ENCODE measurements at places on chromosomes 5 and 9.
A peak's percentile ranks its signal among the peaks of the same experiment; 100 is the strongest.

GRCh38 chr5:86864051-86864450 lies 246.3 kb downstream of the COX7C start:
- DNase-seq = no peak

DNA sequence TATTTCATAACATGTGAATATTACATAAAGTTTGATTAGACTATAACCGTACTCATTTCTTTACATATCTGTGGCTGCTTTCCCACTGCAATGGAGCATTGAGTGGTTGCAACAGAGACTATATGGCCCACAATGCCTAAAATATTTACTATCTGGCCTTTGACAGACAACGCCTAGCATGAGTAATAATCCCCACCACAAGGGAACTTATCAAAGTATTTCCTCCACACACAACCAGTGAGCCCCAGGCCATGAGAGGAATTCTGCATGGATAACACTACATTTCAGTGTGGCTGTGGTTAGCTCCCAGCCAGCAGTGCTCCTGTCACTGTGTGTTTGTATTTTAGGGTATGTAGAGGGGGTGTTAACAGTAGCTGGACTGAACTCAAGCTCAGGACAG lies 54.8 kb downstream of the FAM81B start:
- no peak for DNase-seq

DNA sequence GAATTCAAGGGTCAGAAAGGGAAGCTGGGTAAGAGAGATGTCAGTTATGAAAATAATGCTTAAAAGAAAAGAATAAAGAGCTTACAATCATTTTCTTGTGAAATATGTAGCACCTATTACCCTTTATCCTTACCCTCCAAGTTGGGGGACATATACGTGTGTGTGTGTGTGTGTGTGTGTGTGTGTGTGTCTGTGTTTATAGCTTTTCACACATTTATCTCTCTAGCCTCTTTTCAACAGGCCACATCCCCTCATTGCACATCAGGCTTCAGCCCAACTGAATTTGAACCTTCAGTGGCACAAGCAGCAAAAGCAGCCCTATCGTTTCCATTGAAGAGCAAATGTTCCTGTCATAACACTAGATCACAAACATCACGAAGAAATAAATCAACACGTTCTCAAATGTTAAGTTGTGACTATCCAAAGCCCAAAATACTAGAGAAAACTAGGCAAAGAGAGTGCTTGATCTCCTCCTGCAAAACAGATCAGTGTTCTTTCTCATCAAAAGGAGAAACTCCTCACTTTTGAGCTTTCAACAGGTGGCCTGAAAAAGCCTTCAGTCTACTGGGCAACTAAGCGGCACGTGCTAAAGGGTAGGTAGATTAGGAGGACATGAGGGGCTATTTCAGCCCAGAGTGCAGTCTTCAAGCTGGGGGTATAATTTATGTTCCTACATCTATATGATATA lies 416.4 kb downstream of the EFNA5 start:
- no peak for DNase-seq

- no peak for DNase-seq
Observed at GRCh38 chr5:90233476-90233875, 176.1 kb downstream of the CETN3 start.

DNA sequence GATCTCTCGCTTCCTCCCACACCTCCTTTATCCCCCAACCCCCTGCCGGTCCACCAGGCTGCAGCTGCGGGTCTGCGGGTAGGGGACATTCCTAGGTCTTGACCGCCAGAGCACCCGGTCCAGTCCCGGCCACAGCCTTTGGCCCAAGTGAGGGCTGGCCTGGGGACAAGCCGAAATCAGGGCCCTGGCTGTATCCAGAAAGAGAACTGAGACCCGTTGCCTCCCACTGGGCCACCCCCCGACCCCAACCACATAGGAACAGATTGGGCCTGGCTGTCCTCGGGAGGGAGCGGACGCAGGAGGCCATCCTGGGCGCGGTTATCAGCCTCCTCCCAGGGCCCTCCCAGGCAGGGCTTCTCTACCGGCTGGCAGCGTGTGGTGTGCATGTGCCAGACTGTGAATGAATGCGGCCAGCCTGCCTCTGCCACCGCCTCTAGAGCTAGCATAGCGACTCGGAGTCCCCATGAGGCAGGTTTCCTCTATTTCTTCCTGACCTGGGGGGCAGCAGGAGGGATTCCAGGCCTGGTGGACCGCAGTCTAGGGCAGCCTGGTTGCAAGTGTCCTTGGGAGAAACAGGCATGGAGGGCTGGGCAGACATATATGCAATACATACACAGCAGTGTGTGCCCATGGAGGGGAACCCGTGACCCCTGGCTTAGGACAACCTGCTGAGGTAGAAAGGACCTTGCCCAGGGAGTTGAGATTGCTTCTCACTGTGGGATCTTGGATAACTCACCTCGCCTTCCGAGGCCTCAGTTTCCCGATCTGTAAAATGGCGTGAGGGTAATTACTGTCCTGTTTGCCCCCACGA lies 1.2 kb downstream of the N4BP3 start:
- no peak for DNase-seq

DNA sequence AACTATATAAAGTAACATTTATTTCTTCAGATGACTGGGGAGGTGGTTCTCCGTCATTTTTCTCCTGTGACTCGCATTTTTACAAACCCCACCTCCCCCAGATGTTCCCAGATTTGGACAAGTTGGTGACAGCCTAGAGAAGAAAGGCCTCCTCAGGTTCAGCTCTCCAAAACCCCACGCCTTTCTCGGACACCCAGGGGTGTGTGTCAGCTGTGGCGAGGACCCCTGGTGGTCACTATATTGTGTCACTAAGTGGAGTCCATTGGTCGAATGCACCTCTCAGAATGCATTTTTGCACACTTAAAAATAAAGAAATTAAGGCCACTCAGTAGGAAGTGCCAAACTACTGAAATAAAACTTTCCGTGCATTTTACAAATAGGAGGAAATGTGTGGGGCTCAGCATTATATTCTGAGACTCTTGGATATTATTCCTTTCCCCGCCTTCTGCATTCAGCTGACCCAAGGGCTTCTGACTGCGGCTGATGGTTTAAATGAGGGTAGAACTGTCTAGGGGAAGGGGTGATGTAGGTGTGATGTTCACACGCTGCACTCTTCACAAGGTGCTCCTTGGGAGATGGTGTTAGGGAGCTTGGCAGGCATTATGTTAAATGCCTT lies 47.6 kb downstream of the ACO1 start:
- peak; percentile 71 for DNase-seq

DNA sequence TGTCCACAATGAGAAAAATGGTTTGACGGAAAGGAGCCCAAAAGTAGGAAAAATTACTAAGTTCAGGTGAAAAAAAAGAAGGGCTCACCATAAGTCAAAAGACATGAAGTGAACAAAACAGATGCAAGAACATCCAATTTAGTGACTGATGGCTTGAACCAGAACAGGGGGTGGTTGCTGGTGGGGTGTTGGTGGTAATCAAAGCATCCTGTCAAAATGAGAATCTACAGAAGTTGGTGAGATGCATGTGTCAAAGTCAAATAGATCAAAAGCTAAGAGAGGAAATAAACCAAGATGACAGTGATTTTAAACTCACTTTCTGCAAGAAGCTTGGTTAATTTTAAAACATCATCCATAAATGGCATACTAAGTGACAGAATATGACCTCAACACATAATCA lies 117.4 kb downstream of the MLLT3 start:
- no peak for DNase-seq

GRCh38 chr9:80242022-80242421 lies 670.3 kb downstream of the TLE4 start:
- DNase-seq = no peak

GRCh38 chr9:20623021-20623747 lies 885 bp upstream of the MLLT3 start:
- peak; percentile 70 for DNase-seq

DNA sequence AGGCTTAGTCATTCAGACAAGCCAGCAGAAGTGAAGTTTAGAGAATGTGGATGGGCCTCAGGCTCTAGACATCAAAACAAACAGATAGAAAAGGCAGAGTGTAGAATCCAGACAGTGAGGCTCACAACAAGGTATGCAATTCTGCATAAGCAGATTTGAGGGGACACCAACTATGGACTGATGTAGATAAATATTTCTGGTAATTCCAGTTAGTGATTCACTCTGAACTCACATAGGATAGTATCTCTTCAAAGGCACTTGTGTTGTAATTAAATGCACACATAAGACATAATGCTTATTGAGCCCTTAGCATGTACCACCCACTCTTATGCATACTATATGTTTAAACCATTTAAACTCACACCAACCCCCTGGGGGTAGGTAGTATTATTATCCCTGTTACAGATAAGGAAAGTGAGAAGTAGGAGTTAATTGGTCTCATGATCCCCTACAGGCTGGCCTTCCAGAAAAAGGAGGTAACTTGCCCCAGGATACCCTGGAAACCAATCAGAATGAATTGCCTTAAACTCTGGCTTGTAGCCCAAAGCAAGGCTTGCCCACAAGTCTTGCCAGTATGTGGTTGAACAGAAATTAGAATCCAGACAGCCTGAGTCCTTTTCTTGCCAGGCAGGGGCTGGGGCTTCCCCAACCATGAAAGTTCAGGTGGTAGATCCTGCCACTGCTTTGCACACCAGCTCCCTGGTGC lies 39.5 kb upstream of the HSPB3 start:
- DNase-seq = no peak

DNA sequence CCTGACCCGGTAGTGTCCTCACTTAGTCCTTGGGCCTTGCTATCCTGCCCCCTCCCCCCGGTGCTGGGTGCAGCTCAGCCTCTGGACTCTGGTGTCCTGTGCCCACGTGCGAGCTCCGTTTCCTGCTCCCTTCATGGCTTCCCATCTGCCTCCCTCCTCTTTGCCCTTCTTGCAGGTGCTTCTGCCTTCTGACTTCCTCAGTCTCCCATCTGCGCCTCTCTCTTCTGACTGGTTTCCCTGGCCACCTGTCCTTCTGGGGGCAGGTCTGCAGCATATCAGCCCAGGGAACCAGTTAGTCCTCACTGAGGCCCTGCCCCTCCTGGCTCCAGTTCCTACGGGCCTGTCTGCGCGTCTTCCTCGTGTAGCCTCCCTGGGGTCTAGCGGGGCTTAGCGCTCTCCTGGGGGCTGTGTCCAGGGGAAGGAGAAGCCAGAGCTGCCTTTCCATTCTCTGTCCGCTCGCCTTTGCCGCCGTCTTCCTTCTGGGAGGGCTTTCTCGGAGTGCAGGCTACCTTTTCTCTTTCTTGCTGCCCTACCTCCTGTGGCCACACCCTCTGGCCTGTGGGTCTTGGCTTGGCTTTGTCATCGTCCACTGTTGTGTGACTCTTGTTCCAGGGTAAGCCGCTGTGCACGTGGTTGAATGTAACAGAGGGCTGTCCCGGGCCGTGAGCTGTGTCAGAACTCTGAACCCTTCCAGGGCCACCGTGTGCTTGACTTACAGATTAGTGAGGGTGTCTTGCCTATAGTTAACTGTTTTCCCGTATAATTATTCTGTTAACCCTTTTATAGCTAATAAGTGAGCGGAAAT lies 51.8 kb downstream of the EHMT1 start:
- peak; percentile 60 for DNase-seq

DNA sequence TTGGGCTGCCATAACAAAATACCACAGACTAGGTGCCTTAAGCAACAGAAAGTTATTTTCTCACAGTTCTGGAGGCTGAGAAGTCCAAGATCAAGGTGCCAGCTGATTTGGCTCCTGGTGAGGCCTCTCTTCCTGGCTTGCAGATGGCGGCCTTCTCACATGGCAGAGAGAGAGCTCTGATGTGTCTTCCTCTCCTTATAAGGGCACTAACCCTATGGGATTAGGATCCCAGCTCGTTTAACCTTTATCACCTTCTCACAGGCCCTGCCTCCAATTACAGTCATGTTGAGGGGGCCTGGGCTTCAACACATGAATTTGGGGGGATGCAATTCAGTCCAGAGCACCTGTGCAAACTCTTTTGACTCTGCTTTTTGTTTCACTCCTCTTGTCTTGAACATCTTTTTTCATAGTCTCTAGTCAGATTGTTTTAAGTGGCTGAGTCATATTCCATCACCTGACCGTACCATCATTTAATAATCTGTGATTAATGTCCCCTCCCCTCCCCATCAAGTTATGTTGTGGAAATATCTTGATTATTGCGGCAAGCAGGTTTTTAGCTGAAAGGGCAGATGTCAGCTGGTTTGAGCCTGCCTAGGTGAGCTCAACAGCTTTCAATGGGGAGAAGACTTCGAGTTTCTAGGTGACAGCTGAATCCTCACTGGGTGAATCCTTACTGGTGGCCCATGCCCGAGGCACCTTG lies 61.8 kb downstream of the NDFIP1 start:
- DNase-seq = no peak

DNA sequence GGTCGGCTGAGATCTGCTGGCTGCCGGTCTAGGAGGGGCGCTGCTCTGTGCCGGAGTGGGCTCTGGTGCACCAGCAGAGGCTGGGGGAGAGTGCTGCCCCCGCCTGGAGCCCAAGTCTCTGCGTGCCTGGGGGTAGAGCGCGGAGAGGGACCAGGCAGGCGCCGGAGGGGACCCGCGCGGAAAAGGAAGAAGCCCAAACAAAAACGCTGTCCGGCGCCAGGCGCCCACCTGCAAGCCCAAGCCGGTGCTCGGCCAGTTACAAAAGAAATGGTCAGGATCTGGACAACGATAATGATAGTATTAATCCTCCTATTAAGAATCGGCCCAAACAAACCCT lies 571 bp upstream of the S1PR3 start:
- DNase-seq = no peak

- no peak for DNase-seq
Observed at GRCh38 chr5:39755452-39755851, 330.7 kb upstream of the DAB2 start.

DNA sequence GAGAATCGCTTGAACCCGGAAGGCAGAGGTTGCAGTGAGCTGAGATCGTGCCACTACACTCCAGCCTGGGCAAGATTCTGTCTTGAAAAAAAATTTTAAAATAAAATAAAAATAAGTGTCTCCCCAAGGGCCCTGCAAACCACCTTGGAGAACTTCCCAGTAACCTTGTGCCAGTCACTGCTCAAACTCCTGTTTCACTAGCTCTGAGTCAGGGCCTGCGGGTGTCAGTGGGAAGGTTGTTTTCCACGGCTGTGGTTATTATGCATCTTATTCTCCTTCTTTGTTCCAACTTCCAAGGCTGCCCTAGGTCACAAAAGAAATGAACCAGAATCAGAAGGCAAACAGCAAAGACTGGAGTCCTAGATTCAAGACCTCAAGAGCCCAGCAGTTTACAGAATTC lies 246.7 kb downstream of the ADAMTSL1 start:
- DNase-seq = no peak

DNA sequence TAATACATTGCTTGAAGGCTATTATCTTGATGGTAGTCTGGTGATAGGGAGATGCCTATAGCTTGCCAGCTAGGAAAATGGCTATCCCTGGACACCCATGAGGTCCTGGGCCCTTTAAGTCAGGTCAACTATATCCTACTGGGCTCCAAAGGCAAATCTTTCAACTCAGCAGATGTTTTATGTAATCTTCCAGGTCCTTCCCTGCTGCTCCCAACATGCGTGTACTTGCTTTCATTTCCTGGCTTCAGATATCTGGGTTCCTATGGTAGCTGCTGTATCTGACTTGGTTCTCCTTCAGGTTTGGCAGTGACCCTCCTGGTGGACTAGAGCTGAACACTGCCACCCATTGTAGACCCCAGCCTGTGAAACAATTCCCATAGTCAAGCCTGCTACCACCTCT lies 32.4 kb upstream of the GAS1 start:
- no peak for DNase-seq

GRCh38 chr9:121358751-121359150 lies 11.3 kb downstream of the STOM start:
- no peak for DNase-seq

Data from sigmoid colon (tissue), 7 donors.